HL-60 (cell line): ENCODE measurements at places on chromosomes 7 and 10.

DNA sequence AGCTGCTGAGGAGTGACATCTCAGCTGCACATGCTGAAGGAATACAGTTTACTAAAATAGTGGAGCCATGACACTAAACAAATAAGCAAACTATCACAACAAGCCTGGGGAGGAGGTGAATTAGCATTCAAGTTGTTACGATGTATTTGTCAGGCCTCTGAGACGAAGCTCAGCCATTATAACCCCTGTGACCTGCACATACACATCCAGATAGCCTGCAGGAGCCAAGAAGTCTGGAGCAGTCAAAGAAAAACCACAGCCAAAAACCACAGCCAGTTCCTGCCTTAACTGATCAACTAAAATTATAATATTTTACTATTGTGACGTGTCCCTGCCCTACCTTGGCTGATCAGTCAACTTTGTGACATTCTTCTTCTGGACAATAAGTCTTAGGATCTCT, 68.6 kb downstream of the NSUN6 start:
- no peak for DNase-seq

- no peak for DNase-seq
These were observed 93.0 kb upstream of the KCTD7 start for GRCh38 chr7:66535414-66536329.

GRCh38 chr7:77825131-77825530, 26.6 kb downstream of the PHTF2 start:
- no peak for DNase-seq

GRCh38 chr10:91088300-91089140, 131.9 kb upstream of the PCGF5 start:
- DNase-seq = no peak

- DNase-seq = no peak
These were observed 186.5 kb upstream of the SEMA3E start for GRCh38 chr7:83835424-83835823.

GRCh38 chr7:95220328-95220727, 104.0 kb downstream of the PON1 start:
- DNase-seq = no peak

- DNase-seq = no peak
These were observed 132.7 kb downstream of the TAX1BP1 start for GRCh38 chr7:27872356-27873275.

GRCh38 chr10:103584216-103585010, 90.9 kb downstream of the NEURL1 start:
- DNase-seq = peak; percentile 27

- DNase-seq = no peak
These were observed 168.6 kb upstream of the NEBL start for GRCh38 chr10:21065621-21066248.
